ENCODE measurements at places on chromosomes 4 and X.
A peak's percentile ranks its signal among the peaks of the same experiment; 100 is the strongest.

DNA sequence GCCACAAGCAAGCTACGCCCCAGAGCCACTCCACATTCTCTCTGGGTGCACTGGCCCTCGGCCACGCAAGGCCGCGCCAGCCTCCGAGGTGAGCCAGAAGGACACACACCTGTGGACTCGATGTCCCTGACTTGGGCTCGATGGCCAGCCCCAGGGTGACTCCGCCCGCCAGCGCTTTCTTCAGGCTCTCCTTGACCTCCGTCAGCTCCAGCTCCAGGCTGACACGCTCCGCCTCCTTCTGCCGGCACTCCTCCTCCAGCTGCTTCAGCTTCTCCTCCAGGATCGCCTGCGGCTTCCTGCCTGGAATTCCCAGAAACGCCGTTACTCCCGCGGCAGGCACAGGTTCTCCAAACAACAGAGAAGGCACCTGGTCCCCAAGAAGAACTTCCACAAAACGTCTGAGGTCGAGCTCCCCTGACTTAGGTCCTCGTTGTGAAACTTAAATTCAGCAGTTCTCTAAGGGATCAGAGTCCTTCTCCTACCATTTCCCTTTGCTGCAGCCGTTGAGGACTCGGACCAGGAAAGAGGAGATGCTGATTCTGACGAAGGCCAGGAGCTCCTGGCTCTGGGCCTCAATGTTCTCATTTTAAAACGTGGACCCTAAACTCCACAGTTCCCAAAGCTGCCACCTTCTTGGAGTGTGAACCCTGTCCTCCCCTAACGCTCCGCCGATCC lies 166.8 kb downstream of the AFAP1 start:
- no peak for DNase-seq

GRCh38 chrX:42933187-42933586 lies 155.2 kb upstream of the PPP1R2C start:
- DNase-seq: no peak

GRCh38 chrX:38285649-38286048 lies 41.7 kb downstream of the RPGR start:
- DNase-seq: no peak

GRCh38 chrX:37834937-37835336 lies 12.4 kb downstream of the DYNLT3 start:
- DNase-seq: no peak

- DNase-seq: no peak
Observed at GRCh38 chr4:43987331-43987944, 461.2 kb downstream of the KCTD8 start.

DNA sequence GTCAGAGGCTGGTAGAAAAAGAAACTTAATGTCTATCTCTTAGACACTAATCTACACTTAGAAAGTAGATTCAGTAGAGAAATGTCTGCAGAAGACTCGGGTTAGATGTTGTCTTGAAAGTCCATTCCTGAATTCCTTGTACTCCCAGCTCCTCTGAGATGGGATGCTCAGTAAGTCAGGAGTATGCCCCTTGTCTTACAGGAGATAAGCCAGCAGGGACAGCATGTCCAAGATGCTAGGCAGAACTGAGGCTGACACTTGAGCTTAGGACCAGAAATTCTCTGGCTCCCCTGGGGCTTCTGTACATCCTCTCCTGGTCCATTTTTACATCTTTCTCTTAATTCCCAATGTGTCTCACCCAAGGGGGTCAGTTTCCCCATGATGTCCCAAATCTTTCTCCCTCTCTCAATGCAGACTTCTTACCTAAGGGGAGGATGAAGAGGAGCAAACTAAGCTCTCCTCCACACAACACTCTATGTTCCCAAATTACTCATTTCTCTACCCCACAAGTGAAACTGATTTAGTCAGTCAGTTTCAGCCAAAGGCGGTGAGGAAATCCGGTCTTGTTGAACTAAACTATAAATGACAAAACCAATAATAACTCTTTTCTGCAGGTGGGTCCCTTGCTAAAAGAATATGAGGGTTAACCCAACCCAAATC lies 558.2 kb upstream of the DIPK2B start:
- peak; percentile 91 for DNase-seq

DNA sequence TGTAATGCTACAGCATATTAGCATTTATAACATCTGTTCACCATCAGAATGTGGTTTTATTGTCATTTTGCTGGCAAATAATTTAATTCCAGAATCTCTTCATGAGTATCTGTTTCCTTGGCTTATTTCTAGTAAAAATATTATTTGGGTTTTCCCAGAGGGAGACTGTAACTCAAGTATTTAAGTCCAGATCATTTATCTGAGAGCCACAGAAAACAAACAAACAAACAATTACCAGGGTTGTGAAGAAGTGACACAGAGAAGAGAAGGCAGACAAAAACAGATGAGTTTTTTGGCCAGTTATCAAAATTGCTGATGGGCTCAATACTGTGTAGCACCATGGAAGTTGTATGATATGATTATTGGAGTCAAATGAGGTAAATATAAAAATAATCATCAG lies 515.1 kb downstream of the TECRL start:
- no peak for DNase-seq

GRCh38 chr4:145840162-145840768 lies 98.4 kb downstream of the ZNF827 start:
- peak; percentile 69 for DNase-seq

DNA sequence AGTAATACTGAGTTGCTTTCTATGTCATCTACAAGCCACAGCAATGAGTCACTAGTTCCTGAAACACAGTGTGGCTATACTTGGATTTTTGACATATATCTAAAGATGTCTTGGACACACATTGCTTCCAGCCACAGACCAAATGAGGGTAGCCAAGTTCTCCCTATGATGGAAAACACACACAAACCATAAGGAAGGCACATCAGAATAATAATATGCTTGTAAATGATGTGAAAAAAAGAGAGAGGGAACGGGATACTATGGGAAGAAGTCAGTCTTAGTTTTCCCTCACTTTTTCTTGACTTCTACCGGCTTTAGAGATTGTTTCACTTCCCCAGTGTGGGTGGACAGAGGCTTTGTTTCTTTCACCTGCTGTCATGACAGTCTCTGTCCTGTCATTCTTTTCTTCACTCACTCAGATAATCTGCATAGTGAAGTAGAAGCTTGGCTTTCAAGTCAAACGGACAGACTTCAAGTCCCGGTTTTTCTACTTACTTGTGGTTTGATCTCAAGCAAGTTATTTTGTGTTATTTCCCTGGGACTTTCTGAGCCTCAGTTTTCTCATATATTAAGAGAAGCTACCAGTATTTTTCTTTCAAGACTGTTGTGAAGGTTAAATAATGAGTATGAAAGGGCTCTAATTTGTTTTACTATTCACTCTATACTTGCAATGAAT lies 34.7 kb downstream of the P2RY10 start:
- DNase-seq: peak; percentile 51

GRCh38 chr4:8079031-8079885 lies 79.4 kb downstream of the ABLIM2 start:
- DNase-seq: no peak

GRCh38 chr4:99875071-99875470 lies 19.2 kb downstream of the LAMTOR3 start:
- no peak for DNase-seq

DNA sequence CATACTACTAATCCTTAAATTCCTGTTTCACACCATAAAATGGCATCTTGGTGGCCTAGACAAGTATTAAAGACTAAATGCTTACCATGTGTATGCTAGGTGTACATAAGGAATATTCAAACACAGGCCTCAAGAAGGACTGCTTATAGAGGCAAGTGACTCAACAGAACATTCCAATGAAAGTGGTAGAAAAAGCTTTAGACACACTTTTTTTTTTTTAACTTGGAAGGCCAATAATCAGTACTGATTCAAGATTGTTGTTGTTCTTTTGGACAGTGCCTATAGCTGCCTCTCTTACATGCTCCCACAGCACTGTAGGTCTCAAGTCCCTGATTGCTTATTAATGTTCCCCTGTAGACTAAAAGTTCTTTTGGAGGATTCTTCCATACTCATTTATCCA lies 77.6 kb downstream of the FBXL5 start:
- no peak for DNase-seq

- DNase-seq: no peak
Observed at GRCh38 chr4:24070117-24070516, 180.3 kb upstream of the PPARGC1A start.

- no peak for DNase-seq
Observed at GRCh38 chr4:132865458-132865857, 283.6 kb upstream of the PCDH10 start.

- DNase-seq: no peak
Observed at GRCh38 chr4:7238300-7238960, 46.1 kb downstream of the SORCS2 start.

- no peak for DNase-seq
Observed at GRCh38 chrX:17081511-17081910, 135.1 kb downstream of the REPS2 start.

- peak; percentile 53 for DNase-seq
Observed at GRCh38 chrX:41332408-41333002, 1.5 kb upstream of the DDX3X start.

DNA sequence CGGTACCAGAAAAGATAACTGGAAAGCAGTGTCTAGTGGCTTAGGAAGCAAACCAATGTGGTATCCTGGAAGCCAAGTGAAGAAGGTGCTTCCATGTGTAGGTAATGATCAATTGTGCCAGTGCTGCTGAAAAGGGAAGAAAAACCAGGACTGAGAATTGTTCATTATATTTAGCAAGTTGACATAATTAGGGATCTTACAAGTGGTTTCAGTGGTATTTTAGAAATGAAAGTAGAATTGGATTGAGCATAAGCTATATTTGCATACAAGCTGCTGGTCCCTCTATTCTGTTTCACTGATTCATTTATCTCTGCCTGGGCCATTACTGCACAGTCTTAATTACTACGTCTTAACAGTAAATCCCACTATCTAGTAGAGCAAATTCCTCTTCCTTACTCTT lies 32.3 kb downstream of the PRDM8 start:
- DNase-seq: no peak

- no peak for DNase-seq
Observed at GRCh38 chr4:177116161-177116560, 193.5 kb upstream of the NEIL3 start.

GRCh38 chr4:110676241-110676640 lies 53.4 kb upstream of the PITX2 start:
- DNase-seq: no peak

All from activated CD4-positive, alpha-beta T cell treated with anti-CD3 and anti-CD28 coated beads, Interleukin-10, Interleukin-2, amounts not matched to agents 100 ng/mL and 50 ng/mL, durations not matched to agents 16 hours and 8 hours (primary cell).